ENCODE measurements at places on chromosomes 5 and 9.

DNA sequence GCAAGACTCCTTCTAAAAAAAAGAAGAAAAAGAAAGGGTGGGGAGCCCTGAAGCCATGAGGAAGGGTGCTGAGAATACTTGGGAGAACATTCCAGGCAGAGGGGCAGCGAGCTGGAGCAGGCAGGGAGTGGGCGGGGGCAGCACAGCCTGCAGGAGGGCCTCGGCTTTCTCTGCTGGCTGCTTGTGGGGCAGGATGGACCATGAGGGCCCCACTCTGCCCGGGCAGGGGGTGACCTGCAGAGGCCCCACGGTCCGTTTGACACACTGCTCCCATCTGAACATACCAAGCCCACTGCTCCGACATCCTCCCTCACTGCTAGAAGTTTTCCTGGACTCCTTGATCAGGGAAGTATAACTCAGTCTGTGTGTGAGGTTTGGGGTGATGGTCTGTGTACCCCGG, 11.7 kb upstream of the NUP214 start:
- no peak for DNase-seq

DNA sequence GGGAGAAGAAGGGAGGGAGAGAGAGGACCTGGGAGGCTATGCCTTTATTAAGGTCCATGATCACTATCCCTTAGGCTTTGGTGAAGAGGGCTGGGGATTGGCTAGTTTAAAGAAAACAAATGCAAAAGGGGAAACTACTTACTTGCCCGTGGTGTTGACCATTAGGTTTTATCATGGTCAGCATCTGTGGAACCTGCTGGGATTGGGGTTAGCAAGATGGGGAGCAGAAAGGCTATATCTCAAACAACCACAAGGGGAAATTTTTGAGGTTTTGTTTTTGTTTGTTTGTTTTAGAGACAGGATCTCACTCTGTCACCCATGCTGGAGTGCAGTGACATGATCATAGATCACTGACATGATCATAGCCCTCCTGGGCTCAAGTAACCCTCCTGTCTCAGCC, 9.0 kb upstream of the RAD23B start:
- no peak for DNase-seq

DNA sequence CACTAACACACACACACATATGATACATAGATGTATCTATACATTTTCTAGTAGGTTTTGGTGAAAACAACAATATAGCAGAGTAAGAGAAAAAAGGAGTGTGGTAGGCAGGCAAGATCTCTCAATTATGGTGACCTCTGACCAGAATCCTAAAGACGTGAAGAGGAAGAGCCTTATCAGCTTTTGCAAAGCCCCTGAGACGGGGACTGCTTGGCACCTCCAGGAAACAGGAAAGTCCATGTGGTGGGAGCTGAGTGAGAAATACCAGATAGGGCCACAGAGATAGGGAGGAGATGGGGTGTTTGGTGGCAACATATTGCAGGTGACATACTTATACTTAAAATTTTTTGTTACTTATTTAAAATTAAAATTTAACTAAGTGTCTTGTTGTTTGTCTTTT, 39.9 kb upstream of the CTXN3 start:
- no peak for DNase-seq

DNA sequence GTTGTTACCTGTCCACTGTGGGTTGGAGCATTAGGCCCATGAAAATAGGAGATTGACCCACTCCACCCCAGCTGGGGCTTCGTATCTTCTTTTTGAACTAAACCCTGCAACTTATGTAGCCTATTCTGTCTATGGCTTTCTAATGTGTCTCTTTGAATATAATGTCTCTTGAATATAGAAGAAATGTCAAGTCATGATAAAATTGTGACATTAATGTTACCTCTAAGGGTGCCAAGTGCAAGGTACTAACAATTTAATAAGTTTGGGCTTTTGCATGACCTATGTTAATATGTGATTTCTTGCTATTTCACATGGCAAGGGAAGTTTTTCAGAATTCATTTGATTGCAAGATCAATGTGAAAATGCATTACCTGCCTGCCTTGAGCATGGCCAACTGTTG, 40.4 kb upstream of the PUM3 start:
- DNase-seq, result no peak

- DNase-seq, result no peak
Measured at GRCh38 chr5:97172227-97172626, 10.8 kb downstream of the RIOK2 start.

GRCh38 chr5:25285136-25285535, 640.4 kb upstream of the CDH10 start:
- DNase-seq, result no peak

DNA sequence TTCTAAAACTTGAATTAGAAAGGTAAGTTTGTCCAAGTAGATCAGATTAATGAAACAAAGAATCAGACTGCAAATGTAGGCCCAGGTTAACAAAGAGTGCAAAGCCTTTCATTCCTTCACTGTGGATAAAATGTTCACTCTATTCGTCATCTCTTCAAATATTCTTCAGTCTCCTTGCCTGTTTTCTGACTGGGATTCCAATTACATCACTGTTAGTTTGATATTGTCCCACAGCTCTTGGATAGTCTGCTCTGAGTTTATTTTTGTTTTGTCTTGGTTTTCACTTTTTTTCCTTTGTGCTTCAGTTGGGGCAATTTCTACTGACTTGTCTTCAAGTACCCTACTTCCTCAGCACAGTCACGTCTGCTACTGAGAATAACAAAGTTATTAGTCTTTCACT, 38.5 kb upstream of the GZMA start:
- DNase-seq, result no peak

GRCh38 chr5:67030289-67031056, 166.1 kb downstream of the CD180 start:
- no peak for DNase-seq

- DNase-seq, result no peak
Measured at GRCh38 chr5:158966716-158967115, 133.0 kb downstream of the EBF1 start.

DNA sequence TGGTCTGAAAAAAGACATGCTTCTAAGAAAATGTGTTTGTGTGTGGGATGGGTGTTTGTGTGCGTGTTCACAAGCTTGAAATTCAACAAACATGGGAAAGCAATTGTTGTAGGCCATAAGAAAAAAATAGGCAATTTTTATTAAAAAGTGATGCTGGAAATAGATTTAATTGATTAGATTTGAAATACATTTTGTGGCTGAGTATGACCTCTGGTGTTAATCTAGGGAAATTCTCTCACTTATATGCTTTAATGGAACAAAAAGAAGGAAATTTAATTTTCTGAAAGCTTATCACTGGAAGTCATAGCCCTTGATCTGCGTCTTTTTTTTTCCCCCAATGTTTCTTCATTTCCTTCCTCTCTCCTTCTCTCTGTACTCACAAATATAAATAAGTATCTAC, 3.5 kb upstream of the KCNN2 start:
- DNase-seq, result no peak

DNA sequence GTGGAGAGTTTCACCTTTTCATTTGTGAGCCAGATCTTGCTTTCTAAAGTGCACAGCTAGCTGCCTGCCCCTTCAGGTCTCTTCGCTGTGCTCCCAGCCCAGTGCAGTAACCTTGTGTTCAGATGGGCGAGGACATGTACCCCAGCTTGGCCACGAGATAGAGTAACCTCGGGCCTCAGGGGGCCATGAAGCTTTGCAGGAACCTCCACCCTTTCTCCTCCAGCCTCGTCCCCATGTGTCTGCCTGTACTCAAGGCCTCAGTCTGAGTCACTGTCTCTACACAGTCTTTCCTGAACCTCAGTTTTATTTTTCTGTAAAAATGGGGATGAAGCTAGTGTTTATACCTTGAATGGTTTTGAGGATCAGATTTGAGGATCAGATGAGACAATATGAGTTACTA, 37.9 kb downstream of the ERGIC1 start:
- no peak for DNase-seq

GRCh38 chr9:130149654-130150286, 22.4 kb upstream of the NCS1 start:
- no peak for DNase-seq

- no peak for DNase-seq
Measured at GRCh38 chr9:18676525-18676924, 202.6 kb downstream of the ADAMTSL1 start.

DNA sequence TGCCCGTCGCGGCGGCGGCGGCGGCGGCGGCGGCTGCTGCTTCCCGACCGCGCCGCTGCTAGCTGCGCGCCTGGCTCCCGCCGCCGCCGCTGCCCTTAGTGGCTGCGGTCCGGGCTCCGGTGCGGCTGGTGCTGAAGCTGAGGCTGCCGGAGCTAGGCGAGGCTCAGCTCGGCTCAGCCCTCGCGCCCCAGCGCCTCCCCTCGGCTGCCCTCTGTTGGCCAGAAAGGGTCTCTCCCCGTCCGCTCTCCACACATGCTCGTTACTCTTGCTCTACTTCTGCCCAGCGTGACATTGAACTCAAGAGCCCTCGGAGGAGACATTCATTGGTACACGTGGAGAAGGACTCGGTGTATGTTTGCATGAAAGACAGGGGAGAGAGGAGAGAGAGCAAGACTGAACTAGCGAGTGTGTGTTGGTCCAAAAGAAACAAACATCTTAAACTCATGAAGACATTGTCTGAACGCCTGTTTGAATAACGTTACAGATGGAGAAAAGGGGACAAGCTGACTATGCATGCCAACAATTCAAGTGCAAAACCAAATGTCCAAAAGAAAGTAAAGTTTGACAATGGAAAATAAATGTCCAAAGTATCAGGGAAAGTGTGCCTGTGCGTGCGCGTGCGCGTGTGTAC, at the start of gene HCN1:
Gene HCN1 (minus strand): TSS at position 175 of the 631 bp plus-strand sequence.
- DNase-seq, result peak; percentile 82

DNA sequence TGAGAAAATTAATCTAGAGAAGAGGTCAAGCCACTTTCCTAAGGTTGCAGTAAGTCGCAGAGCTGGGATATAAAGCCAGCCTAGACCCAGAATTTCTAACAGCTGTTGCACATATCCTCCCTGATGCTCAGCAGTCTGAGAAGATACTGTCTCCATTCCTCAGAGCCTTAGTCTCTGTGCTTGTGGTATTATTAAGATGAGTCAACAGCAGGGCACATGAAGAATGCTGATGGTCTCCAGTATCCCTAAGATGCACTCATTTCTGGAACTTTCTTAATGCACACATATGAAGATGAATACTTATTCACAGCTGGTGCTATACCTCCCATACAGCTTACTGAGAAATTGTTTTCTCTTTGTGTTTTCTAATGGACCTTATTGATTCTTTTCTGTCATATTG, 32.5 kb downstream of the SGCD start:
- no peak for DNase-seq

DNA sequence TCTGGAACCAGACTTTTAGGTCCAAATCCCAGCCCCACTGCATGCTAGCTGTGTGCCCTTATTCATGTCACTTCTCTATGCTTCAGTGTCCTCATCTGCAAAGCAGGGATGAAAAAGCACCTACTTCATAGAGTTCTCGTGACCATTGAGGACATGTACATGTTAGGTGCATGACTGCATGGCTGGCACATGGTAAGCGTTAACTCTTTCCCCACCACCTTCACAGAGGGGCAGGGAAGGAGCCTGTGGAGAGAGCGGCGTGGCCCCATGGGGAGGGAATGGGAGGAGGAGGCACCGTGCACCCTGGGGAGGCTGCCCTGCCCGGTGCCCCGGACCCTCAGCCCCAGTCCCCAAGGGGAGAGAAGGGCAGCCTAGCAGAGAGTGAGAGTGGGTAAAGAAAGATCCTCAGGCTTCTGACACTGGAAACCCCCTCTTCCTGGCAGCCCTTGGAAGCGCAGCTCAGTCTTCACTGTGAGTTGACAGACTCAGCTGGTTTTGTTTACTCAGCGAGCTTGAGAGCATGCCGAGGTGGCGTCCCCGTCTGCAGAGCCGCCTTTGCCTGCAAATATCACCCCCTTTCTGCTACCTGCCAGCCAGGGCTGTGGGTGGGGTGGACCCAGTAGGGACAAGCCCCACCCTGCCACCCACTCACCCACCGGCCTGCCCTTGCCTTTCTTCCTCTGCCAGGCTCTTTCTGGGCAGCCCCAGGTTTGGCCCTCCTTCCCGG, 10.6 kb upstream of the ANGPTL2 start:
- no peak for DNase-seq

- no peak for DNase-seq
Measured at GRCh38 chr9:116547729-116548426, 139.2 kb upstream of the TRIM32 start.

DNA sequence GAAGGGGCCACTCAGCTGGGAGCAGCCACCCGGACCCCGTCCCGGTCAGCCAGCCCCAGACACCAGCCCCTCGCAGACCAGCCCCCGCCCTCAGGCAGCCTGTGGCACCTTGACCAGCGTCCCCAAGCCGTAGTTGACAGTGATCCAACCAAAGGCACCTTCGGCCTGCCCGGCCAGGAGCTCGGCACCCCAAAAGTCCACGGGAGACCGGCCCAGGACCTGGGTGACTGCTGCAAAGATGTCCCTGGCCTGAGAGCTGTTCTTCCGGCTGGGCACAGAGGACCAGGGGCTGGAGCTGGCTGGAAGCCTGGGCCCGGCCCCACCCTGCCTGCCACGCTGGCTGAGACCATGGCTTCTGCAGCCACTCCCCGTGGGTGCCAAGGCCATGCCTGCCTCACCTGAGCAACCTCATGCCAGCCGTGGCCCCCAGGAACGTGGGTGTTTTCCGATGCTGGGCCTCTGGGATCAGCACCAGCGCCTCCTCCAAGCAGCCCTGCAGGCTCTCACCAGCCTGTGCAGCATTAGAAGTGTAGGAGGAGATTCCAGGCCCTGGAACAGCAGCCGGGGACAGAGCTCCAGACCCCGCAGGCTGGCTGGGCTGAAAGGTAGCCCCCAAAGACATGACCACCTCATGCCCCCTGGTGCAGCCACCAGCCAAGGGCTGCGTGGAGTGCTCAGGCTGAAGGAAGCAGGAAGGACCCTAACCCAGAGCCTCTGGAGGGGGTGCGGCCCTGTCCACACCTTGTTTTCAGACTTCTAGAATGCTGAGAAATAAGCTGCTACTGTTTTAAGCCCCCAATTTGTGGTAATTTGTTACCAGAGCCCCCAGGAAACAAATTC, 4.2 kb downstream of the ENTPD8 start:
- DNase-seq, result no peak

DNA sequence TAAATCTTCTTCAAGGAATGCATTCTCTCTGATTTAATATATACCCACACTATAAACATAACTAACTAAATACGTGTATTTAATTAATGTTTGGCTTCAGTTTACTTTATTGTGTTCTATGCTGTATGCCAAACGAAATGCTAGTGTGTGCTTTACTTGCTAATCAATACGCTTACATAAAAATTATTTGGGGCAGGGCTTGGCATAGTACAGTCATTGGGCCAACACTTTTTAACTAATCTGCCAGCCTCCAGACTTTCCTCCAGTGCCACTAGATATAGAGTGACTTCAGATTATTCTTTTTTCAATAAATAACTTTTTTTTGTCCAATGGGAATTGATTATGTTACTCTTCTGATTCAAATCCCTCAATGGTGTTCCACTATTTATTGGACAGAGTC, 8.7 kb upstream of the CARNMT1 start:
- DNase-seq, result no peak

DNA sequence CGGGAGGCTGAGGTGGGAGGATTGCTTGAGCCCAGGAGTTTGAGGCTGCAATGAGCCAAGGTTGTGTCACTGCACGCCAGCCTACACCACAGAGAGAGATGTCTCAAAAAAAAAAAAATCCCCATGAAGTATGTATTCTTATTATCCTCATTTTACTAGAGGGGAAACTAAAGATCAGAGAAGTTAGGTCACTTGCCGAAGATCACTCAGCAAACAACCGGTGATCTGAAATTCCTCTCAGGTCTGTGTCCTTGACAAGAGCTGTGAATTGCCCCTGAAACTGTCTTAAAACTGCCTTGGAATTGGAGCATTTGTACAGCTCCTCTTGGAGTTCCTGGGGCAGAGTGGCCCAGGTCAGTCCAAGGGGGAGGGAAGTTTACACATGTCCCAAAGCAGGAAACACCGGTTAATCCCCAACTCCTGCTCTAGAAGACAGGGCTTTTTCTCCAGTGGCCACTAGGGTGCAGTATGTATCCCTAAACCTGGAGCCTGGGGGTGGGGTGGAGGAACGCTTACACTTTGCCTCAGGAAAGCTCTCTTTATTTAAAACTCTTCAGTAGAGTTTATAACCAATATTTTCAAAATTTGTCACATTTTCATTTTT, 27.6 kb downstream of the AQP7 start:
- DNase-seq, result peak; percentile 52
